GM12878 (cell line): ENCODE measurements at places on chromosomes 1 and 21.

DNA sequence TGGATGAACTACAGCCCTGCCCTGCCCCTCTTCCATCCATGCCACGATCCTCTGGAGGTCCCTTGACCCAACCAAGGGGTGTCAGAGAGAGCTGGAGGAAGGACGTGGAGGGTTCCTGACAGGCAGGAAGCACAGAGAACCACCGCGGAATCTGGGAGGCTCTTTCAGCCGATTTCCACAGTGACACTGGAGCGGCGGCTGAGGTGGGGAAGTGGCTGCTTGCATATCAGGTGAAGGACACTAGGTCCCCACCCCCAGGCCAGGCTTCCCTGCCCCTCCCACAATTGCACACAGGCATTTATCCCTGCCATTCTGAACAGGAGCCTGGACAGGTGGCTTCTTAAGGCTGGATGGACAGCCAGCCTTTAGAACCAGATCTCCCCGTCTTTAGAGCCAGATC, 17.5 kb downstream of the LRRC71 start:
- DNase-seq = no peak

GRCh38 chr1:225738763-225739162, 38.9 kb upstream of the SRP9 start:
- no peak for DNase-seq

GRCh38 chr1:110409316-110409715, 1.8 kb upstream of the LAMTOR5 start:
- DNase-seq = no peak

DNA sequence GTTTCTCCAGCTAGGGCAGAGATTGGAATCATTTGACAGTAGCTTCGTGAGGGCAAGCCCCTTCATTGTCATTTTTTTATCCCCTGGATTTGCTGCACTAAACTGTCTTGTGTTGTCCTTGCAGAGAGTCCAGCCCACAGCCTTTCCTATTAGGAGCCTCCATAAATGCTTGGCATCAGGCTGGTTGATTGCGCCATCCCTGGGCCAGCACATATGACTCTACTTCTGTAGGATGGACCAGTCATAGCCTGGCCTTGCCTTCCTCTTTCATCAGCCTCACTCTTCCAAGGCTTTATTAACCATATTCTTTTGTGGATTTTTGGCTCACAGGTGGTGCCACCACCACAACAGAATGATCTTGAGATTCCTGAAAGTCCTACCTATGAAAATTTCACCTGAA, 31.4 kb downstream of the LY9 start:
- no peak for DNase-seq

DNA sequence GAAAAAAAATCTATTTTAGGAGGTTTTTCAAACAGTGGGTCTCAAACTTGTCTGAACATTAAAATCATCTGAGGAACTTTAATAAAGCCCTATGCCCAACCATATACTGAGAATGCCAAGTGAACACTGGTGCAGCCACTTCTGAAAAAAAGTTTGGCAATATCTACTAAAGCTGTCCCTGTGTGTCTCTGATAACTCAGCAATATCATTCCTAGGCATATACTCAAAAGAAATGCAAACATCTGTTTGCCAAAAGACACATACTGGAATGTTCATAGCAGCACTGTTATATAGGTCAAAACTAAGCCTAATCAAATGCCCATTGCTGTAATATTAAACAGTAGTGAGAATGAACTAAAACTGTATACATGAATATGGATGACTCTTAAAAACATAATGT, 74.2 kb upstream of the RGS4 start:
- DNase-seq = no peak

DNA sequence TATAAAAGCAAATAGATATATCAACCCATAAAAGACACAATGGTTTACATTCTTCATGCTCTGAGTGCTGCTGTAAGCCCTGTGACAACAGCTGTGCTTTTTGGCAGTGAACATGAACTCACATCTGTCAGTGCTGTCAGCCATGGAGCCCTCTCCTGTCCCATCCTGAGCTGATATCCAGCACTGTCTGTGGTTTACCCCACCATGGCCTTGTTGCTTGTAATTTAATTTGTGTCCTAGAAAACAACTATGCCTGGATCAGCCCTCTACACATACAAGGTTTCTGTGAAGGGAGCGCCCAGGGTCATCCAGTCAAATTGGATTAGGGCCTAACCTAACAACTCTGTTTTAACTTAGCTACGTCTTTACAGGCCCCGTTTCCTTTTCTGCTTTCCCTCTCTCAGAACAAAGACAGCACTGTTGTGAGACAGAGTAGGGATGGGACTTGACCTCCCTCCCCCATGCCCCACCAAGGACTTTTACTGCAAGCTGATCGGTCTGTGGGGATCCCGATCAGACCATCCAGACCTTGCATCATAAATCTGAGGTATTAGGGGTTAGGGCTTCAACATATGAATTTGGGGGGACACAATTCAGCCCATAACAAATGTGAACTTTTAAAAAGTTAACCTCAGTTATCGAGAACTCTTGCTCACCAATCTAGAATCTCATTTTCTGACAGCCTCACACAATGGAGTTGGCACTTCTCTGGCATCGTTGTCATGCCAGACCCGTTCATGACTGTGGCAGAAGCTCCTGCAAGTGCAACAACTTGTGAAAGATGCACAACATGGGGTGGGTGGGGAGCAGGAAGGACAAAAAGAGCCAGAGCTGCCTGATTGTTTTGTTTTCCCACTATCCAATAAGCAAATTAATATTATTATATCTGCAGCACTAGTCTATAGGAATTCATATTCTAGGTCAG, 16.4 kb upstream of the SLC44A3 start:
- DNase-seq = no peak

- DNase-seq = no peak
Measured at GRCh38 chr1:38870996-38871395, 2.2 kb downstream of the MYCBP start.

DNA sequence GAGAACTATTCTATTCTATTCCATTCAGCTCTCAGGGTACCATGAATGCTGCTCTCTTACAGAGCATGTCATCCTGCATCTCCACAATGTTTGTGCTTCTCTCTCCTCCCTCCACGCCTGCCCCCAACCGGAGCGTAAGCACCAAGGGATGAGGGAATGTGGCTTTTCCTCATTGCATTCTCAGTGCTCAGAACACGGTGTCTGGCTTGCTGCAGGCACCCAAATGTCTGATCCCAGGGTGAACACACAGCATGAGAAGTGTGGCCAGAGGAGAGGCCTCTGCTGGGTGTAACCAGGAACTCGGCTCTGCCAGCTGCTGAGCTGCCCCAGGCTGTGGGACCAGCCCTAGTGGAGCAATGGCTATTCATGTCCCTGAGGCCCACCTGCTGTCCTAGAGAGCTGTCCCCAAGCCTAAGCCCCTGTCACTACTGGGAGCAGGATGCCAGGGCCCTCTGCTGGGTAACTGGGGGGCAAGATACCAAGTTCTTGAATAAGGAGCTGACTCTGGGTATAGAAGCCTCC, 38.3 kb downstream of the OLFML2B start:
- no peak for DNase-seq

- DNase-seq = no peak
Measured at GRCh38 chr1:19067182-19067911, 110.9 kb upstream of the IFFO2 start.

DNA sequence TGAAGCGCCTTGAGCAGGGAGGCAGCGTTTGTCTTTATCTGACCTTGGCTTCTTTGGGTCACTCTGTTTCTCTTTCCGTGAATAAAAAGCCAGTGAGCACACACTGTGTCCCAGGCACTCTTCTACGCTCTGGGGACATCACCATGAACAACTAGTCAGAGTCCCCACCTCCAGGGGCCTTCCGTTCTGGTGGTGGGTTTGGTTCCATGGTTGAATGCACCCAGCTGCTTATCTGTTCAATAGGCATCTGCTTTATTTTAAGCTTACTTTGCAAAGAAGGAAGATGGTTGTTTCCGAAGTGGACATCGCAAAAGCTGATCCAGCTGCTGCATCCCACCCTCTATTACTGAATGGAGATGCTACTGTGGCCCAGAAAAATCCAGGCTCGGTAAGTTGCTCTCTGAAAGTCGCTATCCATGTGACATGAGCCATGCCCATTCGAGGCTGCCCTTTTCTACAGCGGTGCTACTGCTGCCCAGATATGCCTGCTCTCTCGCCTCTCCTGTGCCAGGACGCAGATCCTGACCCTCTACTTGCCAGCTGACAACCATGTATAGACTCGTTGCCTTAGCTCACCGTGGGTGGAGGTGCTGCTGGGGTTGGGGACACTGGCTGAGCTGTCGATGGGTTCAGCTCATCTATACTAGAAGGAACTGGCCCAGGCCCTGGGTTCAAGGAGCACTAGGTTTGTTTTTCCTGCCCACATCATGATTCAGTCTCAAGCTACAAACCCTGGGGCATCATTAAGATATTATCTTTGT, 5.9 kb downstream of the MX1 start:
- peak; percentile 56 for DNase-seq

GRCh38 chr1:44012941-44013609, 18.2 kb downstream of the SLC6A9 start:
- no peak for DNase-seq

DNA sequence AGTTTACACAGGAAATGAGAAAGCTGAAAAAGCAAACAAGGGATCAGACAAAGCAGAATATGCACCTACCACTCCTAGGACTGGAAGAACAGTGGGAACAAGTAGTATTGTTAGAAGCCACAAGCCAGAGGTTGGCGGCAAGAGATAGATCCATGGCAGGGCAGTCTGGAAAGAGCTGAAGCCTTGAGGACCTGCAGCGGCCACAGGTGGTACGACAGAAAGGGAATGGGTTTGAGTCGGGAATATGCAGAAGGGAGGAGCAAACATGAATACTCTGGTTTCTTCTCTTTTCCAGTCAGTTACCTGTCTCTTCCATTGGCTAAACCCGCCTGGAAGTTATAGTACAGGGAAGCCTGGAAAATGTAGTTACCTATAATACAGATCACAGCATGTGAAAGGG, 3.9 kb upstream of the PCNX2 start:
- no peak for DNase-seq

GRCh38 chr1:201481761-201482493, 12.9 kb upstream of the PHLDA3 start:
- peak; percentile 41 for DNase-seq
